ENCODE measurements at places on chromosomes 2 and 18.

DNA sequence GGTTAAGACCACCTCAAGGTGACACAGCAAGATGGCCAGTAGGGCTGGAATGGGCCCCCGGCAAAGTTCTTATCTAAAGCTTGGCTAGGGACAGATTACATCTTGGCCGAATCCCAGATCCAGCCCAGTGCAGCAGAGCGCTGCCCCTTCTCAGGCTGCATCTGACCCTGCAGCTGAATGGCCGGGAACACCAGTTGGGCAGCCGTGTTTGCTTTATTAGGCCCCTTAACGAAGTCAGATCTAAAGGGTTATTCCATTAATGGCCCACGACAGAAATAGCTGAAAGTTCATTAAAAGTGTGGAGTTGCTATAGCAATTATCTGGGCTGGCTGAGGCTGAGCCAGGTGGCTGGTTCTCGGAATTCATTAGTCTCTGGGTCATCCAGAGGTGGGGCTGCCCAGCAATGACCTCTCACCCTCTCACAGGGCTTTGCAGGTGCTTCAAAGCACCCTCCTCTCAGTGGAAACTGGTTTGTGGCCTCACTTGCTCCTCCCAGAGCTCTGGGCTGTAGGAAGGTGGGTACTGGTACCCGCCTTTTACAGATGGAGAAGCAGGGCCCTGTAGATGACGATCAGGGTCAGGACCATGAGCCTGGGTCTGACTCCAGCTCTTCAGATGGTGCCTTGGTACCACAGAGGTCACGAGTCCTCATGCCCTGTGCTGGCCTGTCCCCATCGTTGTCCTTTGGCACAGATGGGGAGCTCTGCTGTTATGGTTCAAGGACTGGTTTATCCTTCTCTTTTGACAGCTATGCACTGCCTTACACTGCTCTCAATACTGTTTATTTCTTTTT is 68.8 kb downstream of the EMX1 start:
- no peak for DNase-seq

DNA sequence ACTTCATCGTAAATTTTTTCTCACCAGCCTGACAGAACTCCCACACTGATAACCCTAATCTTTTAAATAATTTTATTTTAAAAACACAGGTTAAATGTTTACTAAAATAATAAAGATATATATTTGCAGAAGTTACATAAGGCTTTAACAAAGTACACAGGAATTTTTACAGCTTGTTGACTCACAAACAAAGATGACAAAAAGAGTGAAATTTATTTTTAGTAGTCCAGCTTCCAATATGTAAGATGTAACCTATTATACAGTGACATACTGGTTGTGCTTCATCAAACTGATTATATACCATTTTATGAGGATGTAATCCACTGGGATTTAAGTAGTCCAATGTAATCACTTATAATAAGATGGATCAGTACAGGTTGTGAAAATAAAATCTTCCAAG is 348.9 kb upstream of the SLC39A10 start:
- DNase-seq, result no peak

- no peak for DNase-seq
These were observed 59.5 kb downstream of the PUM2 start for GRCh38 chr2:20291106-20291564.

GRCh38 chr2:218805627-218806026 is 23.7 kb downstream of the CYP27A1 start:
- DNase-seq, result no peak

GRCh38 chr2:202049840-202050239 is 16.2 kb downstream of the FZD7 start:
- DNase-seq, result no peak

All from activated CD4-positive, alpha-beta T cell treated with anti-CD3 and anti-CD28 coated beads for 24 hours (primary cell).